AG04449 (cell line): ENCODE measurements at places on chromosomes 4 and X.

GRCh38 chrX:100479329-100479728 is 69.3 kb upstream of the PCDH19 start:
- no peak for DNase-seq

DNA sequence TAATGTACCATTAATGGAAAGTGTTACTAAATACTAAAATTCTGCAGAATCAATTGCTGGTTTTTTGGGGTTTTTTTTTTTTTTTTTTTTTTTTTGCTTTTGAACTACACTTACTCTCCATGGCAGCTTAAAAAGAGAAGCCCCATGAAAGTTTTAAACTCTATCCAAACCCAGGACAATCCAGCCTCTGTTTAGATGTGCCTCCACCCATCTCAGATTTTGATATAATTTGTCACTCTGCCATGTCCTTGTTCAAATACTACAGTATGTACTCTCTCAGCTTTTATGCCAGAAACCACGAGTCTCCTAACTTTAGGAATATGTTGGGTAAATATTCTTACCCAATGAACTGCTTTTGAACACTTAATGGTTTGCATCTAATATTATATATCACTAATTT is 84.2 kb downstream of the COL25A1 start:
- DNase-seq = no peak

DNA sequence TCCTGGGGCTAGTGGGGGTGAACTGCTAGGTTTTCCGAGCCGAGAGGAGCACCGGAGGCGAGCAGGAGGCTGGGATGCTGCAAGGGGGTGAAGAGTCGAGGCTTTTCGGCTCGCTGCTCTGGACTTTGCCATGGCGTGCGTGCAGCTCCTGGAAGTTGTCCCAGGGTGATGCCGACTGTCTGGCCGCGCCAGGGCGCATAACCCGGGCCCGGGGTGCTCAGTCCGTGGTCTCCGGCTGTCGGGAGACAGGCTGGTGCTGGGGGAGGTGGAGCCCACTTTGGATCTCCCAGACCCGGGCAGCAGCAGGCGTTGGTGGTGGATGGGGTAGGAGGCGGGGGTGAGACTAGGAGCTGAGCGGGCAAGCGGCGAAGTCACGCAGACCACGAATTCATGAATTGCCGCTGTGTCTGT is 793 bp downstream of the GRIA3 start:
- DNase-seq = no peak

- DNase-seq = no peak
Observed at GRCh38 chr4:56821381-56822243, at the start of gene SPINK2. TSS of gene SPINK2 (minus strand) at chr4:56821701. CDS start at chr4:56821662, 39 bp downstream.

- no peak for DNase-seq
Observed at GRCh38 chrX:41317477-41318208, 16.3 kb upstream of the DDX3X start.

GRCh38 chr4:153963216-153963615 is 174.3 kb upstream of the SFRP2 start:
- no peak for DNase-seq

- DNase-seq = no peak
Observed at GRCh38 chr4:146368209-146368608, 153.5 kb downstream of the SLC10A7 start.

DNA sequence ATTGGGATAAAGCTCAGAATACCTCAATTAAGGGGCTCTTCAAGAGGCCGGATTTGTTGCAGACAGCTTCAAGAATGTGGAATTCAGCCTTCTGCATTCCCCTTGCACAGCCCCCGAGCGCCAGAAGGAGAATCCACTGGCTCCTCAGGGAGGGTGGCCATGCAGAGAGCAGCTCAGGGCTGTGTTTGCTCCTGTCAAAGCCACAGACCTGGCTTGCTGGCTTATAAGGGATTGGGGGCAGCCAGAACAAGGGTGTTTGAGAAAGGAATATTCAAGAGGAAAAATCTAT is 36.8 kb downstream of the ING2 start:
- DNase-seq = no peak

GRCh38 chr4:16083241-16084191 is at the start of gene PROM1:
TSS of gene PROM1 (minus strand) at chr4:16084023. CDS start at chr4:16075906, 8,117 bp downstream.
- DNase-seq = no peak

- DNase-seq = no peak
Observed at GRCh38 chr4:99395595-99396364, 39.4 kb downstream of the ADH7 start.

DNA sequence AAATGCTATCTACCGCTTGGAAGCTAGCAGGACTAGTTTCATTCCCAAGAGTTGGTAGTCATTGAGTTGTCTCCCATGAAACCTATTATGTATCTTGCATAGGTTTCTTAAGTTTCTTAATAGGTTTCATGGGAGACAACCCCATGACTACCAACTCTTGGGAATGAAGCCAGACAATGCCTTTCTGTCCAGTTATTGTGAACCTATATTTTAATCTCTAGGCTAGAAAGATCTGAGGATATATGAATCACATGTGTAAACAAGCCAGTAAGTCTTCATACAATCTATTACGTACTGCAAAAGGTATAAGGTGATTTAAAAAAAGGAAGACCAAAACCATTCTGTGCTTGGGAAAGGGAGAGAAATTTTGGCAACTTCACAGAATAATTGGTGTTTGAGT is 162.6 kb downstream of the INPP4B start:
- DNase-seq = no peak

DNA sequence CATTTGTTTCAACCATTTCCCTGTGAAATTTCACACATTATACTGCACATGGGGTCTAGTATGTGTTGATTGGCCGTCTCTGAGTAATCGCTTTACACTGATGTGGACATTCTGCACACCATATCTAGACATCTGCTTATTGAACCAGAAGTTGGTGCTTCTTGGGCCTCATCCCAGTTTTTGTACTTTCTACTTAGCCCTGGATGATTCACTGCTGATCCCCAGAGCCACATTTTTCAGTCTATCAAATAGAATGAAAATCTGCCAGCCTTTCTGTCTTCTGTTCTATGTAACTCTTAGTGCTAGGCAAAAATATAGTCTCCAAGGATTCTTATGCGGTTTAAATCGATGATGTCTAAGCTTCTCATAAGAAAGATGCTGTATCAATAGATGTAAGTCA is 40.5 kb upstream of the RELL1 start:
- DNase-seq = no peak

DNA sequence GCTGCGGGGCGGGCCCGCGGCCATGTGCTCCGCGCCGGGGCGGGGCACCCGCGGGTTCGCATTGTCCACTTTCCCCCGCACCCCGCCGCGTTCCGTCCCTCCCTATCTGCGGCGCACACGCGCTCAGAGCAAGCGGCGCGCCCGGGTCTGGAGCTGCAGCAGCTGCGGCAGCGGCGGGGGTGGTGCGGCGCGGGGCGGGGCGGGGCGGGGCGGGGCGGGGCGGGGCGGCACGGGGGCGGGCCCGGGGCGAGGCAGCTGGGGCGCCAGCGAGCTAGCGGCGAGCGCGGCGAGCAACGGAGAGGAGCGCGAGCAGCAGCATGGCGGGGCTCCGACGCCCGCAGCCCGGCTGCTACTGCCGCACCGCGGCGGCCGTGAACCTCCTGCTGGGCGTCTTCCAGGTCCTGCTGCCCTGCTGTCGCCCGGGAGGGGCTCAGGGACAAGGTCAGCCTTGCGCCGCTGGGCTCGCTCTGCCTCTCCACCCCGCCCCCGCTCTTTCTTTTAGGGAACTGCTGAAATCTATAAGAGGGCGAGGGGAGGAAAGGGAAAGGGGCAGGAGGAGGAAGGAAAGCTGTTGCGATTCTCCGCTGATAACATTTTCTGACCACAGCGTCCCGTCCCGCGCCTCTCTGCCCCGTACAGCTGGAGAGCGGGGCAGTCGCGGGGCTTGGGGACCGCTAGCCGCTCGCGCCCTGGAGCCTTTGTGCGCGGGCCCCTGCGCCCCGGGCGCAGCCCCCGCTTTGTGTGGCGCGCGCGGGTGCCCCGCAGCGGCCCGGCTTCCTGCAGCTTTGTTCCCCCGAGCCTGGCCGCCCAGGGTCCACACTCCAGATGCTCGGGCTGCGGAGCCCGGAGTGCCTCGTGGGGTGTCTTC is at the start of gene TMEM131L:
Gene TMEM131L, plus strand, starts transcription at position 280 of the 868 bp plus-strand sequence. Its CDS starts 38 bp downstream, at position 318.
- no peak for DNase-seq

- DNase-seq = no peak
Observed at GRCh38 chr4:145351162-145351561, 130.5 kb upstream of the SMAD1 start.

GRCh38 chrX:19810802-19811201 is 76.6 kb downstream of the SH3KBP1 start:
- no peak for DNase-seq

GRCh38 chrX:123339221-123339905 is 155.3 kb downstream of the GRIA3 start:
- DNase-seq = peak; percentile 34

- no peak for DNase-seq
Observed at GRCh38 chrX:150907474-150907873, 9.0 kb upstream of the CD99L2 start.

- DNase-seq = no peak
Observed at GRCh38 chr4:92303621-92304027, at the start of gene GRID2. TSS of gene GRID2 (plus strand) at chr4:92303966.

GRCh38 chr4:73811841-73812240 is 24.6 kb upstream of the CXCL6 start:
- no peak for DNase-seq

GRCh38 chr4:106953036-106953705 is 82.9 kb downstream of the DKK2 start:
- no peak for DNase-seq

GRCh38 chr4:98293104-98293887 is 32.1 kb downstream of the RAP1GDS1 start:
- no peak for DNase-seq

DNA sequence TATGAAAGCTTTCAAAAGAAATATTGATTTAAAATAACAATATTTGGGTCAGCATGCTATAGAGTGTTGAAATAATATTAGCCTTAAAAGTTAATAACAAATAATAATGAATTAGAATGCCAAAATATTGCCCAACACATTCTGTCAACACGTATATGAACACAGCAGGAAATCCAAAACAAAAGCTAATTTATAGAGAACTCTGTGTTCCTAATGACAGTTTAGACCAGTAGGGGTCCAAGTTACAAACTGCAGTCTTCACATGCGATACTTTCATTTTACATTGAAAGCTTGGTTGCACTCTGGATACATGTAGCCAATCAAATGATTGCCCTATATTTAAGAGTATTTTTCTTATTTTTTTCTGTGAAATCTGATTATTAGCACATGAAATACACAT is 274.4 kb downstream of the DCTD start:
- no peak for DNase-seq

GRCh38 chr4:858831-859451 is 33.0 kb upstream of the CPLX1 start:
- DNase-seq = no peak

GRCh38 chrX:129613596-129613995 is 41.2 kb downstream of the APLN start:
- no peak for DNase-seq

GRCh38 chrX:99301990-99302389 is 1108.1 kb downstream of the PCDH19 start:
- DNase-seq = no peak

DNA sequence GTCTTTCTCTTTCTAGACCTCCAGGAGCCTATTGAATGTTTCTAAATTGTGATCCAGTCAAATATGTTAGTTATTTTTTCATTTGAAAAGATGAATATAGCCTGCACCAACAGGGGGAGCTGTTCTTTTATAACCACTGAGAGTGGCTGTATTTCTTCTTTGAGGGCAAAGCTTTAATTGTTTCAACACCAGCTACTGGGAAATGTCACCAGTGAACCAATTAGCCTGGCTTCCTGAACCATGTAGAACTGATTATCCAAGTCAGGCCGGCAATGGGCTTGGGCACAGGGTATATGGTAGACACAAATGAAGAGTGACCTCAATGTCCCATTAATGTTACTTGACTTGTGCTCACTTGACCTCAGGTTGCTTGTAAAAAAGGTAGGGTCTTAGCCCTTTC is 4.8 kb upstream of the DAPP1 start:
- DNase-seq = no peak

- no peak for DNase-seq
Observed at GRCh38 chr4:5465529-5465928, 242.8 kb downstream of the EVC2 start.

GRCh38 chrX:69153060-69153730 is 12.1 kb downstream of the PJA1 start:
- no peak for DNase-seq

DNA sequence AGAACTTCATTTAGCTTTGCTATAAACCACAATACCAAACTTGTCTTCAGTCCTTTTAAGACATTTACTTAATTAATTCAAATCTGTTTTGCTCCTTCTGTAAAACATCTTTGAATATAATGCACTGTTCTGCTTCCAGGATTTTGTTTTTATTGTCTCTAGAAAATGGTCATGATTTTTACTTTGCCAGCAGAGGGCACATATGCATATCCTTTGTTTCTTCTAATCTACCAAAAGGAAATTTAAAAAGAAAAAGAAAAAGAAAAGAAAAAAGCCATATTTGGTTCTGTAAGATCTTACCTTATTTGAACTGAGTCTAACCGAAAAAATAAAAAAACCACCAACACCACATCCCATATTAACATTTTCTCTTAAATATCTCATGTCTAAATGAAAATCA is 101.9 kb upstream of the CCSER1 start:
- no peak for DNase-seq

DNA sequence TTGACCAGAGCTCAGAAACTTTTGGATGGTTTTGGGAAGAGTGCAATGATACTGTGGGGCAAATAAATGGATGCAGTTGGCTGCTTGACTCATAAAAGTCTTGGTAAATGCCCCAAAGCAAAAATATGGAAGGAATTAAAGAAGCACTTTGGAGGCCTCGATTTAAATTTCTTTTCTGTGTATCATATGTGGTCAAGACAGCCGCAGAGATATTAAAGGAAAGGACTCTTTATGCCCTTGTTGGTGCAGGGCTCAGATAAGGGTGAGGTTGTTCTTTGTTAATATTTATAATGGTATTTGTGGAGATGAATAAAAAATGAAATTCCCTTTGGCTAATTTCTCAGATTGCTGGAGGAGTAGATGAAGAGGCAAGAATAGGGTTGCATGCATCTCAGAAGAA is 90.2 kb downstream of the NHS start:
- DNase-seq = no peak

DNA sequence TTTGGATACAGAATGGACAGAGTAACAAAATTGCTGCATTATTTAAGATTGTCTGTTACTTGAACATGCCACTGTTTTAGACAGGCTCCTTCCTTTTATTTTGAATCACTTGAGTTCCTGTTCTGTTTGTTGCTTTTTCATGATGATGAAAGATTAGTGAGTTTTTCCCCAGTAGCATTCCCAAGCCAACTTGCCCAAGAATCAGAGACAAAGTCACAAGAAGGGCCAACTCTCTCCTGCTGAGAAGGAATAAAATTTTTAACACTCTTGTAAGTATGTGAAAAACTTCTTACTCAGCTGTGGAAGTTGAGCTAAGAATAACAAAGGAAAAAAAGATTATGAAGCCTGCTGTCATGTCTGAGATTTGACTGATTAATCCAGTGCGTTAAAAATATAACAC is 104.2 kb downstream of the KLHL8 start:
- no peak for DNase-seq
